ENCODE measurements at places on chromosomes 16 and 17.

- DNase-seq: no peak
Observed at GRCh38 chr17:6290488-6291196, 144.3 kb downstream of the AIPL1 start.

DNA sequence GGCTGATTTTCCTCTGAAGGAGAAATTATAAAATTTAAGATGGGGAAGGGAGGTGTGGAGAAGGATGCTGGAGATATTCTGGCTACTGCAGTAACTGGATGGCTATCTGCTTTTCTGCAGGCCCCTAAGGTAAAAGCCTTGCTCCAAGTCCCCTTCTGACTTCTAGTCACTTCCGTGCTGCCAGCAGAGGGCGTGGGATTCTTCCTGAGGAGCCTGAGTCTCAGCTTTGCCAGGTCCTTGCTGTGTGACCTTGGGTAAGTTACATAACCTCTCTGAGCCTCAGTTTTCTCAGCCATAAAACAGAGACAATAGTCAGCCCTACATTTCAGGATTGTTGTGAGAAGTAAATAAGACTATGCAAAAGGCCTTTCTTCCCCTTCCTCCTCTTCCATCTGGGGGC lies 24.3 kb upstream of the TMEM220 start:
- DNase-seq: no peak

GRCh38 chr17:58339755-58340404 lies 11.3 kb upstream of the TSPOAP1 start:
- no peak for DNase-seq

DNA sequence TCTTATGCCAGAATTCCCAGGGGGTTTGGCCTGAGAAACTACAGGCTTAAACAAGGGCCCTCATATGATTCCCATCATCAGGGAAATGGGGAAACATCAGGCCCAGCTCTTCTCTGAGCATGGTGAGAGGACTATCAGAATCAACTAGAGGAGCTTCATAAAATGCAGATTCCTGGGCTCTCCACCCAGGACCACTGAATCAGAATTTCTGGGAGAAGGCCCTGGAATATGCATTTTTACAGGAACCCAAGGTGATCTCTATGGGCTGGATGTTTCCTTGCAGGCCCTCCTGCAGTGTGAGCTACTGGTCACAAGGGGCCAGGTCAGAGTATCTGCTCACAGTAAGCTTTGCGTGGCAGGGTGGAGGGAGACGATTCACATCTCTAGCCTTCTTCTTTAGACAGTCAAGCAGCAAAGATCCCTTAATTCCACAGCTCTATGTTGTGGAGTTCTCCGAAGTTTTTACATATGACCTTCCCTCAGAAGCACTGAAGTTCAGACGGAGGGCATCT lies 38.8 kb upstream of the HOXB13 start:
- no peak for DNase-seq

- peak; percentile 34 for DNase-seq
Observed at GRCh38 chr16:89827383-89828198, 684 bp upstream of the SPIRE2 start.

Data from endothelial cell (in vitro differentiated cells).